ENCODE measurements at places on chromosomes 1 and 21.

- no peak for DNase-seq
Measured at GRCh38 chr1:2981388-2981787, 39.9 kb upstream of the ACTRT2 start.

DNA sequence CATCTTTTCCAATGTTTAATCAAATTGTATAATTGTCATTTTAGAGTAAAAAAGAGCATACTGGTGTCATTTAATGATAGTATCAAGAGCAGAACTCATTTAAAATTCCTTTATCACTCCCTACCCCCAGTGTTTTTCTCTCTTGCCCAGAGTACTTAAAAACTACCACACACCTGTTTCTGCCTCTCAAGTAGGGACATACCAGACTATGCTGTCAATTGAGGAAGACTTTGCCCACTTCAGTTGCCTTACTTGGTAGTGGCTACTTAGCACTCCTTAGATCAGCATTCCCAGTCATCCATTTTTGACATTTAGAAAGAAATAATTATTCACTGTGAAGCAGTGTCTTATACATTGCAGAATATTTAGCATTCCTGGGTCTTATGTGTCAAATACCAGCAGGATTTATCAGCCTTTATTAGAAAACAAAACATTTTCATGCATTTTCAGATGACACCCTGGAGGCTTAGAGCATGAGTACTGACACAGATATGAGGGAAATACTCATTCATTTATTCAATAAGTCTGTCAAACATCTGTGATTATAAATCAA lies 127.5 kb upstream of the RGS1 start:
- no peak for DNase-seq

GRCh38 chr1:118206966-118207365 lies 21.9 kb upstream of the SPAG17 start:
- DNase-seq: no peak

GRCh38 chr1:173554541-173555250 lies 48.2 kb downstream of the SLC9C2 start:
- no peak for DNase-seq

GRCh38 chr21:36156815-36157670 lies at the start of gene DOP1B:
DOP1B (plus strand) TSS chr21:36156824; CDS start chr21:36164734, 7,910 bp downstream.
- no peak for DNase-seq

DNA sequence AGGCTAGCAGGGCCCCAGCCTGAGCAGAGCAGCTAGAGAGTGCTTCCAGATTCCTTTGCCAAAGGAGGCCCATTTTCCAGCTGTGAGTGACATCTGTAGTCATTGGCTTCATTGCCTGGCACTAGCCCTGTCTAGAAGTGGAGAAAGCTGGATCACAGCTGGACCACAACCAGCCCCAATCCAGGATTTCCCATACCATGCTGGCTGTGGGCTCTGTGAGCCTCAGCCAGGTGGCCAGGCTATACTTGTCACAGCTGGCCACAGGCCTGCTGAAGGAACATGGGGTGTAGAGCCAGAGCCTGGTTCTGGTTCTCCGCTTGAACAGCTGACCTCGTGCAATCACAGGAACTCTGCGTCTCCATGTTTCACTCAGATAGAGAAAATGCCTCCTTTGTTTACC lies 36.6 kb downstream of the RIMKLA start:
- DNase-seq: no peak

GRCh38 chr1:176789571-176790090 lies 326.7 kb downstream of the PAPPA2 start:
- DNase-seq: no peak

DNA sequence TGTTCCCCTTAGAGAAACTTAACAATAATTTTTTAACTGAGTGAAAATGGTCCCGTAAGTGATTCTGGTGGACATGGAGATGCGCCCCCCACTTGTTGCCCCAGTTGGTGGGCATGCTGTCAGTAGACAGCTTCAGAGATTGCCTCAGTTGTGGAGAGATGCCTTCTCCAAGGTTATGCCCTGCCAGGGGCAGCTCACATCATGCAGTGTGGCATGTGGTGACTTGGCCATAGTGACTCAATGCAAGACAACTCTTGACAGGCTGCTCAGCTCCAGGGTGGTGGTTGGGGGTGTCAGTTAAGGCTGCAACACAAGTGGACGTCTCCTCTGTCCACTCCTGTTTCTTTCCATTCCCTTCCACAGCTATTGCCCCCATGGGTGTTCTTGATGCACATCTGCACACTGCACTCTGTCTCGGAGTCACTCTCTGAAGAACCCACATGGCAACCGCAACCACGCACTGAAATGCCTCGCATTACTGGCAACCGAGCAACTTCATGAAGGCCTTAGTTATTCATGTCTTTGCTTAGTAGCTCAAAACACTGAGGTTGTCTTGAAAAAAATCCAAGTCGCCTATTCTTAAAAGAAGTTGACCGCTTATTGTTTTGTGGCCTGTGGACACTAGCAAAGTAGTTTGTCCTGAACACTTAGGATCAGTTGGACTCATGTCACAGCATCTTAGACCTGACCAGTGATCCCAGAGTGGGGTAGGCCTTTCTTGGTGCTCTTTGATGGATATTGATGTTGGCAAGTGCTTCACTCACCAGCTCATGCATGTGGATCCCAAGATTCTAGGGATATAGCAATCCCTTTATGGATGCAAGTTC lies 54.8 kb upstream of the USP1 start:
- DNase-seq: no peak

DNA sequence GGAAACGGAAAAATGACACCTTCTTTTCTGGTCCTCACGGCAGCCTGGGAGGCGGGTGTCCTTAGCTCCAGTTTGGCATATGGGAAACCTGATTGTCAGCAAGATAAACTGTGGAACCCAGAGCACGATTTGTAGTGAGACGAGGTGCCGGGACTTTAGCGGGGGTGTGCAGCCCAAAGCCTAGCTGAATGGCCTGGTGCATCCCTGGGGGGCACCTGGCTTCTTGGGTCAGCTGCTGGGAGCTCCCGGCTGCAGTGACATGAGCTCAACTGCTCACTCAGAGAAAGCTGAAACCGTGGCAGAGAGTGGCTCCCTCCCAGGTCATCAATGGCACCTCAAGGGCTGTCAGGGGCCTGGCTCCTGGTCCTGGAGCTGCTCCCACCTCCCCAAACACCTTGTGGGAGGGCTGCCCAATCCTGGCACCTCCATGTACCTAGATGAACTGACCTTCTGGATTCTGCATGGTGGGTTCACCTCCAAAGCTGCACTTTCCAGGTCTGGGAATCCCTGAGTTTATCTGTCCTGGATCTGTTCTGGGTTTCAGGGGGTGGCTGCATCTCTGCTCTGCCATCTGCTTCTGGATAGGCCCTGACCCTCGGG lies 260.5 kb downstream of the MATN1 start:
- no peak for DNase-seq

GRCh38 chr1:60229821-60230220 lies 156.3 kb upstream of the C1orf87 start:
- DNase-seq: no peak

DNA sequence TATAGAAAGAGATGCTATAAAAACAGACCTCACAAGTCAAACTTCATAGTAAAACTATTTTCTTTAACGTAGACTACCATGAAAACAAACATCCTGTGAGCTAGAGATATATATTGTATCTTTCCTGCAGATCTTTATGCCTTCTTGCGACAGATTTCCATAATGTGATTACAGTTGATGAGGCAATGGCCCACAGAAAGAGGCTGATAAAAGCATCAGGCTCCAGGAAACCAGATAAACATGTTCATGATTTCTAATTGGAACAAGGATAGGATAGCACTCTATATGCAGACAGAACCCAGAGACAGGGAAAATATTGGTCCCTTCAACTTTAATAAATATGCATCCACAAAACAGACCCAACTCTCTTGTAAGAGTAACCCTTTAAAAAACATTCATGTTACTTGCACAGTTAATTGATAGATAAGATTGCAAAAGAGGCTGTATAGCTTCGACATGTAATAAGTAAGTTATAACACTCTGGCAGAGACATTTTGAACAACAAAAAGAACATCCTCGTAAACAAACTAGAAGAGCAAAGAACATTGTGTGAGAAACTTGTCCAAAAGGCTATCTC lies 329.4 kb downstream of the AGBL4 start:
- DNase-seq: no peak

GRCh38 chr1:13700521-13701270 lies 708 bp downstream of the PRDM2 start:
- DNase-seq: peak; percentile 20

DNA sequence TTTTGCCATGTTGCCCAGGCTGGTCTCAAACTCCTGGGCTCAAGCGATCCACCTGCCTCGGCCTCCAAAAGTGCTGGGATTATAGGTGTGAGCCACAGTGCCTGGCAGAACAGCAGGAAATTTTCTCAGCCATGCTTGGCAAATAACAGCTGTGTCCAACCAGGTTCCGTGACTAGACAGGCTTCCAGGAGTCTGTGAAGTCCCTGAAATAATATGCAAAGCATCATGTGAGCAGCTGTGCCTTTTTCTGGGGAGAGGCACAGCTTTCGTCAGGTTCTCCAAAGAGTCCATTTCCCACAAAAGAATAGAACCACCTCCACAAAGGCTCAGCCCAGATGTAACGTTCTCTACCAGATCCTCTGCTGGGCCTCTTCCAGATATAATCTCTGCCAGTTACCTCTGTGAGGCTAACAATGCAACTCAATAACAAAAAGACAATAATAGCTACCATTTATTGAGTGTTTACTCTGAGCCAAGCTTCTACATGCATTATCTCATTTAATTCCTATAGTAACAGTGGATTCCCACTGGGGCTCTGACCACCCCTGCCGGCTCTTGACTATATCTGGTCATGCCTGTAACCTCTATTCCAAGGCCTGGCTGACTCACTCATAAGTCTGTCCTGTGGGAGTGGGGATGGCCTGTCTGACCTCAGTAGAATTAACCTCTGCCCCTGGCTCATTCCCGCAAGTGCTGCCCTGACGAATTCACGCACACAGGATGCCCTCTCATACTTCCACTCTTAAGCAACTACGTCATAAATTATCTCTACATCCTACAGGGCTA lies 4.0 kb upstream of the NKAIN1 start:
- no peak for DNase-seq

GRCh38 chr1:73197972-73198371 lies 915.6 kb upstream of the NEGR1 start:
- no peak for DNase-seq

DNA sequence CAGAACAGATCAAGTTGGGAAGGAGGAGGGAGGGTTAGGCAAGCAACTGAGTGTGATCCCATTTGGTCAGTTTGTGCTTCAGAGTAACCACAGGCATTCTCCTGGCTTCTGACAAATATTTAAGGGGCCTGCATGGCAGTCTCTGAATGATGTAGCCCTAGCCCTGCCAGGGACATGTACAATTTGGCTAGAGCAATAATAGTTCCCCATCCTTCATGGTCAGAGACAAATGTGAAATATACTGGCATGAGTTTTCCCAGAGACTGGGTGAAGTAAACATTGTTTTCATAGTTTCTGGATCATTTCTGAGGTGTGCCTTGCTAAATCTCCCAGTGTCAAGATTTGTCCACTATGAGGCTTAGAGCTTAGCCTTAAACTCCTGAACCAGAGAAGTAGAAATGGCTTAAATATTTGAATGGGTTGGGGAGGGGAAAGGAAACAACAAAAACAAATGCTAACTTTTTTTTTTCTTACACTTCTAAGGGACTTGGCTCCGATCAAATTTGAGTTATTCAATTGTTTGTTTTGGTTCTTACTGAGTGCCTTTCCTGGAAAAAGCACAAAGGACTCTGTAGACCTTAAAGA lies 42.0 kb upstream of the UBE2U start:
- DNase-seq: no peak

DNA sequence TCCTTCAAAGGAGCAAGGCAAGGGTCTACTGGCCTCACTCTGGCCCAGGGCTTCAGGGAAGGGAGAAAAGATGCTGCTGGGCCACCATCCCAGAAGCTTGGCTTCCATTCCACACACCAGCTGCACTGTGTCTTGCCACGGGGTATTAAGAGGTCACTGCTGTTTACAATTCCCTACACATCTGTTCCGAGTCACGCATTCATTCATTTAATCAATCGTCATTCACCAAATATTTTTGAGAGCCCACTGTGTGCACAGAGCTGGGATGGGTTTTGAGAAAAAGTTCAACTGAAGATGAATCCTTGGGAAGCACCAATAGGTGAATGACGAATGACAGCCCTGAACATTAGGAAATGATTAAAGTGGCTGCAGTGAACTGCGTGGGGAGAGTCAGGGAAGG lies 101.7 kb downstream of the NAV1 start:
- no peak for DNase-seq

GRCh38 chr1:23448846-23449245 lies 24.3 kb upstream of the TCEA3 start:
- no peak for DNase-seq

DNA sequence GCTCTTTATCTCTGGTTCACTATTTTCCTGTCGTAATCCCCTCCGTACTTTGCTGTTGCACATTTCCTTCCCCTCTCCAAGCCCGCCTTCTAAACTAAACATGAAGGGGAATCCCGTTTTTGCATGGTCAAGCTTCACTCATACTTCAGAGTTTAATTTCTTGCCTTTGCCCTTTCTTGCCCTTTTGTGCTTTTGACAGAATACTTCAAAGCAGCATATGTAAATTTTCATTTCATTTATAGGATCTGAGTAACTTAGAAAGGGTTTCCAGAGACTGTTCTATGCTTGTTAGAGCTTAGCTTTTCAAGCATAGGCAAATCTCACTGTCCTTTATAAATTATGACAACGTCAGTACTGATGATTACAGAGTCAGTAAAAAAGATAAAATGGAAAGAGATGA lies 27.7 kb downstream of the SPATA45 start:
- DNase-seq: no peak

DNA sequence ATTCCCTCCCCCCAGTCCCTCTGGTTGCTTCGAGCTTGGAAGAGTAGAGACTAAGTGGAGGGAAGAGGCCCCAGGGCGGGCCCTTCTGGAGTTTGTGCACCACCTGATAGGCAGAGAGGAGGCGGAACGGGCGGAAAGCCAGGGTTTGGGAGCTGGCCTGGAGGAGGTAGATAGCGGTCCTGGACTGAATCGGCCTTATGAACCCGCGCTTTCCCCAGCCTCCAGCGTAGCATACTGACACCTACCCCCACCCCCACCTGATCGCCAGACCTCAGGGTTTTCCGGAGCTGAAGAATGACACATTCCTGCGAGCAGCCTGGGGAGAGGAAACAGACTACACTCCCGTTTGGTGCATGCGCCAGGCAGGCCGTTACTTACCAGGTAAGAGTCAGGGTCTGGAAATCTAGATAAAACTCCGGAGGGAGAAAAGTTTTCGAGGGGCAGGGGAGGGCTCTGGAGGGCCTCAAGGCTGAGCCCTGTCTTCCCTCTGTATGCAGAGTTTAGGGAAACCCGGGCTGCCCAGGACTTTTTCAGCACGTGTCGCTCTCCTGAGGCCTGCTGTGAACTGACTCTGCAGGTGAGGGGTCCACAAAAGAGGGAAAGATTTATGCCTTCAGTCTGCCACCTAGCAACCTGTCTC lies 705 bp downstream of the UROD start:
- DNase-seq: peak; percentile 53

- DNase-seq: no peak
Measured at GRCh38 chr1:25821630-25822091, 1.9 kb downstream of the MTFR1L start.

- no peak for DNase-seq
Measured at GRCh38 chr21:34128674-34129038, 55.3 kb downstream of the MRPS6 start.

GRCh38 chr1:77051425-77051824 lies 167.8 kb downstream of the PIGK start:
- no peak for DNase-seq

GRCh38 chr1:115217150-115218033 lies 120.7 kb downstream of the NGF start:
- no peak for DNase-seq
